ENCODE measurements at places on chromosomes 4 and X.

- no peak for DNase-seq
These were observed 118.5 kb downstream of the CFAP299 start for GRCh38 chr4:80454040-80454439.

GRCh38 chr4:42498040-42498439 is 100.8 kb downstream of the SHISA3 start:
- DNase-seq = no peak

DNA sequence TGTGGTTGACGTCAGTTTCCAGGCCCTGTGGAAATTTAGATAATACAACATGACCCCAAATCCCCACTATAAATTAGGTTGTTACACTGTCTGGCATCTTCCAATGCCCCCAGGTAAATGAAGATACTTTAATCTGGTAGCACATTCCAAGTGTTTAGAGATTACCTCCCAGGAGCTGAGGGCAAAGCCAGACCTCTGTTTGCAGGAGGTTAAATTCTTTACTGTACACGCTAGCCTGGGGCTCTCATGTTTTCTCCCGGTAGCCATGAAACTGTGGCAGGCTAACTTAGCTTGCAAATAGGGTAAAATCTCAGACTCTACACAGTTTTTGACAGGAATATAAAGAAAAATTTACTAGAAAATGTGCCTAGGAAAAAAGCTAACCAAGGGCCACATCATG is 450.0 kb downstream of the PDGFC start:
- DNase-seq = no peak

GRCh38 chr4:71980976-71981375 is 50.8 kb upstream of the NPFFR2 start:
- DNase-seq = no peak

- no peak for DNase-seq
These were observed 360.9 kb upstream of the ATOH1 start for GRCh38 chr4:93467484-93468155.

GRCh38 chr4:108417923-108418322 is 202.5 kb upstream of the RPL34 start:
- no peak for DNase-seq

DNA sequence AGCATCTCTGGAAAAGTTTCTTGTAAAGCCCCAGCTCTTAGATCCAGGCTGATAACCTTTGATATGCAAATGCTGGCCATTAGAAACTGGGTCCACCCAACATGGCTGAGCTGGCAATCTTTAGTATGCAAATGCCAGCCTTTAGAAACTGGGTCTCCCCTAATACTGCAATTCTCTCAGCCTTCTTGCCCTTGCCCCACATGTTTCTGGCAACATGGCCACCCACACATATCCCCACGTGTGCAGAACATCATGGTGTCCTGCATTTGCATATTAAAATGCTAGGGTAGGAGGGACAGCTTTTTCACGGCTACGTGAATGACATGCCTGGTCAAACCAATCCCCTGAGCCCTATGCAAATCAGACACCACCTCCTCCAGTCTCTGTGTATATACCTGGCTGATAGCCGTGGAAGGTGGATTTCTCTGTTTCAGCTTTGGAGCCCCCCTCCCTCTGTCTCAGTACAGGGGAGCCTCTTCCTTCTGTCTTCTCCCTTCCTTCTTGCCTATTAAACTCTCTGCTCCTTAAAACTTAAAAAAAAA is 344.0 kb upstream of the NWD2 start:
- no peak for DNase-seq

DNA sequence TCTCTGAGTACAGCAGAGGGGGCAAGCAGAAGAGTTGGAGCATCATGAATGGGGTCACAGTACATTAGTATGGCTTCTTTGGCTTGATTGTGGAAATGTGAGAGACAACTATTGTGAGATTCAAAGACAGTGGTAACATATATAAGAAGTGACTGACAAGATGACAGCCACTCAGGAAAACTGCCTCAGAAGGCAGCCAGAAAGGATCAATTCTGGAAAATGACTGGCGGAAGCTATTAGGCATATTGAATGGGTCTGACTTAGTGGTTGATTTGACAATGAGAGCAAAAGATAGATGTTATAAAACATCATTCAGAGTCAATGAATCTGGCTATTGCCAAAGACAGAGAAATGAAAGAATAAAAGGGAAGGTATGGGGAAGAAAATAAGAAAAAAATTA is 345.5 kb upstream of the MAGEB2 start:
- no peak for DNase-seq

- DNase-seq = no peak
These were observed 74.4 kb downstream of the TMA16 start for GRCh38 chr4:163568843-163569242.

DNA sequence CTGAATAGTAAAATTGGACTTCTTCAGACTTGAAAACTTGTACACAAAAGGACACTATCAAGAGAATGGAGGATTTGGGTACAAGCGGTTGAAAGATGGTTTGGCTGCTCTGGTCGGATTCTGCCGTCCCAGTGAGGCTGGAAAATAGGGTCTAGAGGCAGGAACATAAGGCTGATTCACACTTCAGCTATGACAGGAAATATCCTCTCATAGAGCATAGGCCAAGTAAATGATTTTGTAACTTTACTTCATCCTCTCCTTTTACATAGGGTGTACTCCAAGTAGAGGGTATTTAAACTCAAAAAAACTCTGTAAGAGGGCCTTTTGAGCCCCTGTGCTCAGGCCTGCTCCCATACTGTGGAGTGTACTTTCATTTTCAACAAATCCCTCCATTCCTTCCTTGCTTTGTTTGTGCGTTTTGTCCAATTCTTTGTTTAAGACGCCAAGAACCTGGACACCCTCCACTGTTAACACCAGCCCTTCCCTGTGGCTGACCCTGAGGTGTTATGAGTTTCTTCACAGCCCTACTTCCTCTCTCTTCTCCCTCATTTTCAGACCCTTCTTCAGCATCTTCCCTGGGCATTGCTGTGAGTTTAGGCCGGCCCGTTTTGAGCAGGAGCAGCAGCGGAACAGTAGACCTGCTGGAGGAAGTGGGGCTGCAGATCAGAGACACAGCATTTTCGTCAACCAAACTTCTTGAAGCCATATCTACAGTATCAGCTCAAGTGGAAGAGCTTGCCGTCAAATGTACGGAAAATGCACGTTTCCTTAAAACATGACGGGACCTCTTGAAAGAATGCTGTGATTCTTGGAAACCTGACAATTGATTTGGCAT is 7.2 kb downstream of the PGAM4 start:
- DNase-seq = no peak

DNA sequence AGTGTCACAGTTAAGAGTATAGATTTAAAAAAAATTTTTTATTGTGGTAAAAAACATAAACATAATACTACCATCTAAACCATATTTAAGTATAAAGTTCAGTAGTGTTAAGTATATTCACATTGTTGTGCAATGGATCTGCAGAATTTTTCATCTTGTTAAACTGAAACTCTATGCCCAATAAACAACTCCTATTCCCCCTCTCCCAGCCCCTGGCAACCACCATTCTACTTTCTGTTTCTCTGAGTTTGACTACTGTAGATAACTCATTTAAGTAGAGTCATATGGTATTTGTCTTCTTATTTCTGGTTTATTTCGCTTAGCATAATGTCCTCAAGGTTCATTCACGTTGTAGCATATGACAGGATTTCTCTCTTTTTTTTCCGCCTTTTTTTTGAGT is 112.4 kb downstream of the PTTG2 start:
- no peak for DNase-seq

- no peak for DNase-seq
These were observed 9.5 kb upstream of the CASK start for GRCh38 chrX:41932885-41933284.

DNA sequence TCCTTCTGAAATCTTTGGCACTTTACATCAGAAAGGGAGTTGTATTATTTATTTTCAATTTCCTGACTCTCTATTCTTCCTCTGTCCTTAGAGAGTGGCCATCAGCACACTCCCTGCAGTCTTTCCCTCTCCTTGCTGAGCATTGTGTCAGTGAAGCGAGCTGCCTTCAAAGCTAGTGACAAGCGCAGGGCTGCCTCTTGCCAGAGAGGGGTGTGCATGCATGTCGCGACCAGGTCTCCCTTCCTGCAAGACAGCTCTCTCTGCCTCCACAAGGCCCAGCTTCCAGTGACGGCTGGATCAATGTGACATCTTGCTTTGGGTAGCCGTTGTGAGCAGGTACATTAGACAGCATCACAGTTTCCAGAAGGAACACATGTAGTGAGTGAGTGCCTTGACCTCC is 810.9 kb upstream of the TENM3 start:
- DNase-seq = no peak

GRCh38 chr4:86606809-86607208 is 12.7 kb downstream of the PTPN13 start:
- no peak for DNase-seq

DNA sequence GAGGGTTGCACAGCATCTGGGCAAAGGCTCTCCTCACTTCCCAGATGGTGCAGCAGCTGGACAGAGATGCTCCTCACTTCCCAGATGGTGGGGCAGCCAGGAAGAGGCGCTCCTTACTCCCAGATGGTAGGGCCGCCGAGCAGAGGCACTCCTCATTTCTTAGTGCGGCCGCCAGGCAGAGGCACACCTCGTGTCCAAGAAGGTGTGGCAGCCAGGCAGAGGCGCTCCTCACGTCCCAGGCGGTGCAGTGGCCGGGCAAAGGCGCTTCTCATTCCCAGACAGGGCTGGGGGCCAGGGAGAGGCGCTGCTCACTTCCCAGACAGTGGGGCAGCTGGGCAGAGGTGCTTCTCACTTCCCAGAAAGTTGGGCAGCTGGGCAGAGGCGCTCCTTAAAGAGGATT is 48.8 kb downstream of the ZNF732 start:
- no peak for DNase-seq

- DNase-seq = no peak
These were observed 79.1 kb downstream of the NYX start for GRCh38 chrX:41526271-41526670.

DNA sequence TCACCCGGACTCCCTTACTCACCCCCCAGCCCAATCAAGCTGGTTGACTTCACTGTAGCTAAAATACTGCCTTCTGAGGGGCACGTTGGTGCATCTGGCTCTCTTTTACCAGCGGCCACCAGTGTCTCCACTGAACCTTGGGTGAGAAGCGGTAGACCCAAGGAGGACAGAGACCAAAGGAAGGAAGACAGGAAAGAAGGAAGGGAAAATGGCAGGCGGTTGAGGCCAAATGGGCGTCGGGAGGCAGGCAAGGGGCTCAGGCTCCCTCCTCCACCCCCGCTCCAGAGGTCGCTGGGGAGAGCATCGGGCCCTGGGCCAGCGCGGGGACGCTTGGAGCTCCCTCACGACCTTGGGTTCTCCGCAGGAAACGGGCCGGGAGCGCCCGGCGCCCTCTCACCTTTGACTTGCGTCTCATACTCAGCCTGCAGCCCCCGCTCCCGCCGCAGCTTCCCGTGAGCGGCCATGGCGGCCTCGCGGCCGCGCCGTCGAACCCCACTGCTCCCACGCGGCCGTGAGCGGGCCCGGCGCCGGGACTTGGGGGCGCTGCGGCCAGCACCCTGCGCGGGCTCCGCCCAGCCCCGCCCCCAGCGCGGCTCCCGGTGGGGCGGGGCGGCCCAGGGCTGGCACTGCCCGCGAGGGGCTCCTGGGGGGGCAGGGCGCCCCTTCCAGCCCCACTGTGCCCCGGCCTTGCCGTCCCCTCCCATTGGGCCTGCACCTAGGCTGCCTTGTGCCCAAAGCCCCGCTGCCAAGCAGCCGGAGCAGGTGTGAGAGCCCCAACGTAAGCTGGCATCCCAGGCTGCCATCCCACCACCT is at the start of gene ARHGAP4:
Gene ARHGAP4 (minus strand): TSS at position 526 of the 813 bp plus-strand sequence. CDS start 62 bp downstream, at position 464.
- peak; percentile 22 for DNase-seq

- no peak for DNase-seq
These were observed 3.2 kb downstream of the SCARB2 start for GRCh38 chr4:76210452-76210851.

DNA sequence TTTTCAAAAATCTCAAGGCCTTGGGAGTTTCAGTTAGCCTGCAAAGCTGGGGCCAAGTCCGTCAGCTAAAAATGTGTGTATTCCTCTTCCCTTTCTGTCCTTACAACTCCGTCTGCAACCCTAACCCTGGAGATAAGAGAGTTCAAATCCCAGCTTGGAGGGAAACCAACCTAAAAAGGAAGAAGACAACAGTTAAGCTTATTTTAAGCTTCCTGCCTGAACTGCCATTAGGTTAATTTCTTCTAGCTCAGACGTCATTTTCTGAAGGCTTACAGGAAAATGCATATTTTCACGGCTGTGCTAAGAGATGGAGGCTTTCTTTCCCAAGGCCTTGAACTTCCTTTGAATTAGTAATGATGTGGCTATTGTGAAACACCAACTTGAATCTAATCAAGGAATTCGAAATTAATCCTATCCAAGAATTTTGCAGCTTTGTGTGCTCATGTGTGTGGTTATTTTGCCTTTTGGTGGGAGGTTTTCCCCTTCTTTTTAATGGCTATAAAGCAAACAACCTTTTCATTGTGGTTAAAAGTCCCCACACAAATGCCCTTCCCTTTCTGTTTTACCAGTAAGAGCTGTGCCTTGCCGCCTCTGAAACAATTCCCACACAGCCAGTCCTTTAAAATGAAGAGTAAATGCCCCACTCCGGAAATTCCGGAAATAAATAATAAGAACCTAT is 103.5 kb downstream of the IRF2 start:
- DNase-seq = no peak

- no peak for DNase-seq
These were observed 1683.6 kb upstream of the AGA start for GRCh38 chr4:179125870-179126269.

DNA sequence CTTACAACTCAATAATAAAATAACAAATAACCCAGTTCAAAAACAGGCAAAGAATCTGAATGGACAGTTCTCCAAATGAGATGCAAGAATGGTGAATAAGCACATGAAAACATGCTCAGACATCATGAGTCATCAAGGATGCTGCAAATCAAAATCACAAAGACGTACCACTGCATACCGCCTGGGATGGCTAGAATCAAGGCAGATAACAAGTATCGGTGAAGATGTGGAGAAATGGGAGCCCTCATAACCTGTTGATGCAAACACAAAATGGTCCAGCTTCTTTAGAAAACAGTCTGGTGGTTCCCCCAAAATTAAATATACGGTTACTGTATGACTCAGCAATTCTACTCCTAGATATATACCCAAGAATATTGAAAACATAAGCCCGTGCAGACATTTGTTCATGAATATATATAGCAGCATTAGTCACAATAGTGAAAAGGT is 32.5 kb downstream of the AKAP4 start:
- no peak for DNase-seq

DNA sequence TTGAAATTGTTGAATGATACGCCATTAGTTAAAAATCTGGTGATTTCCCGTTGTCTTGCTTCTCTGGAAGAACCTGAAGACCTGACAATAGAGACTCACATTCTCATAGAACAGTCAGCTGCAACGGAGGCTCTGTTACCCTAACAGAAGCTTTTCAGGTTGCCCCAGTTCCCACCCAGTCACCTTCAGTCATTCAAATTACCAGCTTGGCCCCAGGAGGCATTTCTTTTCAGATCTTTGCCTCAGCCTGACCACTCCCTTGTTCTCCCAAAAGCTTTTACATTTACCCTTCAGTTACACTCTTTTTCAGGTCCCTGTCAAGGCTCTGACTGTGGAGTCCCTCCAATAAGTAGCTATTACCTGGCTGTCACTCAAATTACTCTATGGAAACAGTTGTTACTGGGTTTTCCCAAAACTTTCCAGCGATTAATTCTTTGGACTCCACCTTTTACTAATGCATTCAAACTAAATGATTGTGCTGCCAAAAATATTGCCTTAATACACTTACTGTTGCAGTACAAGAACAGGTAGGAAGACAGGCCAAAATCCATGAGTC is 162.2 kb upstream of the FTHL17 start:
- DNase-seq = no peak

- no peak for DNase-seq
These were observed 52.4 kb downstream of the HPGDS start for GRCh38 chr4:94290245-94290644.
